Stimulated activated CD4-positive, alpha-beta T cell treated with anti-CD3 and anti-CD28 coated beads, Interleukin-1b, Interleukin-23, amount 100 ng/mL, for 48 hours (primary cell): ENCODE measurements at places on chromosomes 5 and 9.

DNA sequence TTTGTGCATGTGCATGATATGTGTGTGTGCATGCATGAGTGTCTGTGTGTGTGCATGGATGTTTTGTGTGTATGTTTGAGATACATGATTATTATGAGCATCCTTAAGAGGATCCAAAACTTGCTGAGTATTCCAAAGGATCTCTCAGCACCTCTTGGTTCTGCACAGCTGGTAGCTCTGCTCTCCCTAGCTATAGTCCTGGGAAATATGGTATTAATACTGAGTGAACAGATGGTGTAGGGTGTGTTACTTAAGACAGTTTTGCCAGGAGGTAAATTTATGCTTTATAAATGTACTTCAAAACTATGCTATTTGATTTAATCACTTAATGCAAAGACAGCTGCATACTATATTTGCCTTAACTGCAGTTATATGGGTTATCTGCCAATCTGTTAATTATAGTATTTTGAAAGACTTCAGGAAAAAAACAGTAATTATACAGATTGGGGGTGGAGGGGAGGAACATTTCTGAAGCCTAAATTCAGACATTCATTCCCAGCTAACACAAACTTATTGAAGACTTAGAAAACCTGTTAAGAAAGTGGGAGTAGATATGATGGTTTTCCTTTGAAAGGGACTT is 215.5 kb downstream of the MPDZ start:
- DNase-seq, result no peak

DNA sequence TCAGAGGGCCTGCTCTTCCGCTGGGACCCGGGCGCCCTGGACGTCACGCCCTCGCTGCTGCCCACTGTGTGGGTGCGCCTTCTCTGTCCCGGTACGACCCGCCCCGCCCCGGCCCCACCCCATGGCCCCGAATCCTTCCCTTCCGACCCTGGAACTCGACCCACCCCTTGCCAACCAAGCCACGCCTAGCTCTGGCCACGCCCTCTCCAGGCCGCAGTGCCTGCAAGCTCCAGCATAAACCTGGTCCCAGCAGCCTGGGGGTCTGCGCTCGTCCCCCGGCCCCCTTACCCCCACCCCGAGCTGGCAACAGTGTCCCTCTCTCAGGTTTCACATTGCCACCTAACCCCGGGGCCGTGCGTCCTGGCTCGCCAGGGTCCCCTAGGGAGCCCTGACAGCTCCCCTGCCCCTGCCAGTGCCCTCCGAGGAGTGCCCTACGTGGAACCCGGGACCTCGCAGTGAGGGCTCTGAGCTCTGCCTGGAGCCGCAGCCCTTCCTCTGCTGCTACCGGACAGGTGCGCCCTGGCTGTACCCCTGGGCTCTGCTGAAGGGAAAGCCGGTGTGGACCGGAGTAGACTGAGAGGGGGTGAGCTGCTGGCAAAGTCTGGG is 3.4 kb downstream of the ADGRD2 start:
- no peak for DNase-seq

DNA sequence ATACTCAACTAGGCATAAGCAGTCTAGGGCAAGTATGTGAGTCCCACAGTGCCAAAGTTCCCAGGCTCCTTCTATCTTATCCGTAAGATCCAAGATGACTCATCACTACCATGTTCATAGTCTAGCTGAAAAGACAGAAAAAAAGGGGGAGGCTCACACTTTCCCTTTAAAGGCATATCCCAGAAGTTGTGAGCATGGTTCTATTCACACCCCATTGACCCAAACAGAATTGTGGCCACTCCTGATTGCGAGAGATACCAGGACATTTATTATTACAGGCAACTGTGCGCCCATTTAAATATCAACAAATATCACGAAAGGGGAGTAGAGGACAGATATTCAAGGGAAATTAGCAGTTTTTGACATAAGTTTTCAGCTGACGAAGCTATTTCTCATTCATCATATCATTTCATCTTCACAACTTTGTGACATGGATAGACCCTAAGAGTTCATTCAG is 8.1 kb upstream of the PFDN1 start:
- DNase-seq, result no peak

GRCh38 chr9:34546834-34547827 is 24.3 kb upstream of the ENHO start:
- peak; percentile 73 for DNase-seq

GRCh38 chr5:171648279-171649074 is 137.1 kb upstream of the SMIM23 start:
- no peak for DNase-seq

DNA sequence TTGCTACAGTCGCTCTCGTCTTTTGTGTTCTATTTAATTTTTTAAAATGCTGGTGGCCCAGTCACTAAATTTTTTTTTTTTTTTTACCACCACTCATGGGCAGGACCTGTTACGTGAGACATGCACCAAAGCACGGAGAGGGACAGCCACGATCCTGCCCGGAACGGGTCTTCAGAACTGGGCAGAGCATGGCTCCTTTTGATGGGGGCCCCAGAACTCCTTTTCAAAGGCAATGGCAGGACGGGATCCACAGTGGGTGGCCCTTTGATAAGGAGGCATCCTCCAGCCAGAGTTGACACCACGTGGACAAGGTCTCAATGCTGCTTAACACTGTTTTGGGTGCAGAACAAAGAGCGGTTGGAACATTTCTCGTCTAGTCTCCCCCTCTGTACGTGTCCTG is 50.0 kb downstream of the TENT4A start:
- DNase-seq, result no peak

DNA sequence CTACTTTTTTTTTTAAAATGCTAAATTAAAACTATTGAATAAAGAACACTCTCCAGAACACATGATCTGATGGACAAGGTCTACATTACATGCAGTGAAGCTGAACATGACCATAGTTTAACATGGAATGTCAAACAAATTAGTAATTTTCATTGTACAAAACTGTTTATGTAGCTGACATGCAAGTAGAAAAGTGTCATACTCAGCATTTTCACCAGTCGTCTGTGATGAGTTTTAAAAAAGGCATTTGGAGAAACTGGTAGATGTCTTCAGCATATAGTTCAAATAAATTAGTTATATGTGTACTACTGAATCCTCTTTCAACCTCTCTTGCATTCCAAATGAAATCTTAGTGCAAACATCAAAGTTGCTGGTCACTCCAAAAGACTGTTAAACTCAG is 301.9 kb downstream of the FER start:
- DNase-seq, result no peak
